ENCODE measurements at places on chromosomes 7 and 10.
A peak's percentile ranks its signal among the peaks of the same experiment; 100 is the strongest.

- DNase-seq: no peak
Observed at GRCh38 chr7:155741082-155741481, 71.2 kb downstream of the SHH start.

- no peak for DNase-seq
Observed at GRCh38 chr10:25191162-25191895, 16.5 kb downstream of the GPR158 start.

DNA sequence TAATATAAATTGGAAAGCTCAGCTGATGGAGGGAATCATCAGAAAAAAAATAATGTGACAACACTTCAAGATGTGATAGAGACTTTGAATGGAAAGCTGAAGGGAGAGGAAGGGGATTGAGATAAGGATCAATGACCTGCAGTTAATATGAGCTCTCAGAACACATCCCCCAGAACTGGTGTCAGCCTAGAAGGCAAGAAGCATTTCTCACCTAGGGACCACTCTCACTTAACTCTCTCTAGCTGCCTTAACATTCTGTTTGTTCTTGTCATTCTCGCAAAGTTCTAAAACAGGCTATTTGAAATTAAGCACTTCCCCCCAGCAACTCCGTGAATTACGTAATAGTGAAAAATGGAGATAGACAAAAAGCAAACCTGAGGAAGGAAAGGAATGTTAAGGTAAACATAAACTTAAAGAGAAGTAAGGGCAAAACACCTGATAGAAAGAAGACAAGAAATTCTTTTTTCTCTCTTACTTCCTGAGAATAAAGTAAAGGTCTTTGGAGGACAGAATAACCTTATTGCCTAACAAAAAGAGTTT is 1.2 kb upstream of the MPP7 start:
- DNase-seq: no peak

- DNase-seq: no peak
Observed at GRCh38 chr10:47449102-47449978, 34.6 kb downstream of the ANXA8 start.

DNA sequence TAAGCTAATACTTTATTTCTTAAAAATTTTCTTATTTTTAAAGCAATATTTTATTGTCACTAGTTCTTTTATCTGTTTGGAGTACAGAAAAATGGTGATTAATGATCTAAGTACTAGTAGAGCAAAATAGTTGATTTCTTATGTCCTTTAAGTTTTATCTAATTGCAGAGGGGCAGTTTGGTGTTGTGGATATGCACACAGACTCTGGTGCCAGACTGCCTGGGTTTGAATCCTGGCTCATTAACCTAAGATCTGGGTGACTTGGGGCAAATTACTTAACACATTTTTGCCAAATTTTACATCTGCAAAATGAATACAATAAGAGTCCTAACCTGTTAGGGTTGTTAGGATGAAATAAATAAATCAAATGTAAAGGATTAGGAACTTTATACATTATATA is 10.7 kb upstream of the PRPS1L1 start:
- DNase-seq: no peak

DNA sequence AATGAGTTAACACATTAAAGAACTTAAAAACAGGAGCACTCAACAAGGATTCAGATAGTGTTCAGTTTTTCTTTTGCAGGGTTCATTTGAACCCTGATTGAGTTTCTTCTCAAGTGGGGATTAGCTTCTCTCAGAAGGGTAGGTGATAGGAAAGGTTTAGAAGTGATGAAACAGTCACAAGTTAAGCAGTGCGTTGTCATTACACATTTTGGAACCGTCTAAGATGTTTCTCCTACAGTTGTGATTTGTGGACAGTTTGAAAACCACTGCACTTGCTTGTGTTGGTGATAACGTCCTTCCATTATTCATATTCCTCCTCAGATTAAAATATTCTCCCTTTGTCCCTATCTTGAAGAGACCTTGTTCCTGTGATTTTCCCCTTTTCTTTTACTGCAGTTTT is 2.7 kb downstream of the STMP1 start:
- no peak for DNase-seq

- DNase-seq: peak; percentile 66
Observed at GRCh38 chr10:43255634-43256431, 11.0 kb downstream of the RASGEF1A start.

- DNase-seq: no peak
Observed at GRCh38 chr7:92586403-92586802, 3.8 kb downstream of the FAM133B start.

GRCh38 chr10:115129752-115130151 is 36.6 kb downstream of the ATRNL1 start:
- DNase-seq: no peak

- no peak for DNase-seq
Observed at GRCh38 chr7:66826649-66827048, 86.1 kb downstream of the RABGEF1 start.

DNA sequence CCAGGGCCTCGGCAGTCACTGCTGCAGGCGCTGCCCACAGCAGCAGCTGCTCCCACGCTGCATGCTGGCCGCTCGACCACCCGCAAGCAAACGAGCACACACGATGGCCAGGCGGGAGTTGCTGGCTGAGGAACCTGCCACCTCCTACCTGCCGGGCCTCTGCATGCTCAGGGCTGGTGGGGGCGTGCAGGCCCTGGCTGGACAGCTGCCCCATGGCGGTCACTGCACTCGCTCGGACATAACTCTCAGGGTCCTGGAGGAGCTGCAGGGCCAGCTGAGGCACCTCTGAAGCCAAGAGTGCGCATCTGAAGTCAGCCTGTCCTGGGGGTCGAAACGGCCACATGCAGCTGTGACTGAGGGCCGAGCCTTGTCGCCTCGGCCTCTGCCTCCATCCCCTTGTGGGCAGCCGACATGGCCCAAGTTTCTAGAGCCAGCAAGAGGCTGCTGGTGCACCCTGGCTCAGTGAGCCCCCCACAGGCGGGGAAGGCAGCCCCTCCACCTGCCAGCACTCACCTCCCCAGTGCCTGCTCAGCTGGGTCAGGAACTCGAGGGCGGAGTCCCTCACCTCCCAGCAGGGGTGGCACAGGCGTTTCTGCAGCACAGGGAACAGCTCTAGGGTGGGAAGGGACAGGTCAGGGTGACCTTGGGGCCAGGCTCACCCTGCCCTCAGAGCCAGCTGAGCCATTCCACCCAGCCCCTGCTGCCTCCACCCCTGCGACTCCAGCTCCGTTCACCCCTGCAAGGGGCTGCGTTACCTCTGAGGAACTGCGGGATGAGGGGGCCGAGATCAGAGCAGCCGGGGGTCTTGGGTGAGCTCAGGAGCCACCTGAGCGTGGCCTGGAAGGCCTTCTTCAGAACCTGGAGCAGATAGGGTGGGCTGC is 16.1 kb downstream of the BRAT1 start:
- peak; percentile 18 for DNase-seq

- DNase-seq: no peak
Observed at GRCh38 chr10:11687357-11687771, 54.8 kb upstream of the ECHDC3 start.

DNA sequence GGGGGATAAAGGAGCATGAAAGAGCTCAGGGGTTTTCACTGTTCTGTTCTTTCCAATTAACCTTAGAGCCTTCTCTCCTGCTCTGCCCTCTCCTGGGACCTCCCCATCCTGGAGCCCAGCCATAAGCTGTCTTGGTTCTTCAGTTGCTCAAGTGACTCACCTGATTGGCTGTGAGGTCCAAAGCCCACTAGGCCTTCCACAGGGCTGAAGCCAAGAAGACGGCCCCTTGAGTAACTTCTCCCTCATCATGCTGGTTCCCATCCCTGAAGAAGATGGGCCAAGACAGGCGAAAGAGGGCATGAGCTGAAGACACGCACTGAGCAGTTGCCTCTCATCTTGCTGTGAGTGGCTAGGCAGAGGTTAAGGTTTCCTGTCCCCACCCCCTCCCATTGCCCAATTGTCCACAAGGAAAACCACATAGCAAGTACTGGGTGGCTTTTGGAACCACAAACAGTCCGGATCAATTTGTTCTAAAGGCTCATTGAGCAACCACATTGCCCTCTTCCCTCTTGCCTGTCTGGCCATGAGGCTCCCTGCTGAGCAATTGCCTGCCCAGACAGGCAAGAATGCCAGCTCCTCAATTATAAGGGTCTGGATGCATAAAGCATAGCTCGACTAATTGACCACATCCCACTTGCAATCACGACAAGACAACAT is 43.9 kb upstream of the GPAM start:
- no peak for DNase-seq

- DNase-seq: no peak
Observed at GRCh38 chr7:135164357-135165061, 6.0 kb downstream of the CYREN start.

DNA sequence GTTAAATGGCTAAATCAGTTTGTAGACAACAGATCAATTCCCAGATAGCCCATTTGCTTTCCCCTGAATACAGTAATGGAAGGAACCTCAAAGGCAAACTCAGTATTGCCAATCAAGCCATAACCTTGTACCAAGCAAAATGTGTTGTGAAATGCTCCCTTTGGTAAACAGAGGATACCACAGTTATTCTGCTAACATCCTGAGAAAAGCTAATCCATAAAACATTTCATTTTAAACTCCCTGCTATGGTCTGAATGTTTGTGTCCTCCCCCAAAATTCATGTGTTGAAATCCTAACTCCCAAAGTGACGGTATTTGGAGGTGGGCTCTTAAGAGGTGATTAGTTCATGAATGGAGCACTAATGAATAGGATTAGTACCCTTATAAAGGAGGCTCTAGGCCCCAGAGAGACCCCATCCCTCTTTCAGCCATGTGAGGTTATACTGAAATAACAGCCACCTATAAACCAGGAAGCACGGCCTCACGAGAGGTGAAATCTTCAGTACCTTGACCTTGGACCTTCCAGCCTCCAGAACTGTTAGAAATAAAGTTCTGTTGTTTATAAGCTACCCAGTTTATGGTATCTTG is 89.3 kb upstream of the RNF148 start:
- no peak for DNase-seq

- DNase-seq: no peak
Observed at GRCh38 chr7:17719998-17720397, 220.3 kb downstream of the SNX13 start.

DNA sequence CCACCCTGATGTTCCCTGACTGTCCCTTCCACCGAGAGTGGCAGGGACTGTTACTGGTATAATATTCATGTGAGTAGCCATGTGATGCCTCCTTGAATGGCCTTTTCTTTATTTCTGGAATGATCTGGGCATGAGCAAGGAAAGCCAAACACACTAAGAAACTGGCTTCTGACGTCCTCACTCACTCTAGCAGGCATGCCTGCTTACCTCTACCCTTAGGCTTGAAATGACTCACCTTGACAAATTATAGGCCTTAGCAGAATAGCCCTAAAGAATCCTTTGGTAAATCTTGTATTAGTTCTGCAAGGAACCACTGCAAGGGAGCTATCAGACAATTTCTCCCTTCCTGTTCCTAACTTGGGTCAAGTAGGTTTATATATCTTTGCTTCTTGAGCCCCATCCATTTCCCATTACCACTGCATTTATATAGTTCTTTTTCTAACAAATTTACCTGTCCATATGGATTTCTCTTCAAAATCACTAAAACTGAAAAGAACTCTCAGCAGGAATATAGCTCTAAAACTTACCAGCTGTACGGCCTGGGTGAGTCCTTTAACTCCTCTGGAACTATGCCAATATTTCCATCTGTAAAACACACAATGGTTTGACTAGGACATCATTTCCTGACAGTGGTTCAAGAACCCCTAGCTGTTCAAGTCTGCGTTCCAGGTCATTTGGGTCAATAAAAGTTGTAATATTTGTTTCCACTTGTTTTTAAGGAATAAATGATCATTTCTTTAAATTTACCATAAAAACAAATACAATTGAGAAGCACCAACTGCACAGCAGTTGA is 13.0 kb upstream of the NDUFA5 start:
- DNase-seq: no peak

- no peak for DNase-seq
Observed at GRCh38 chr7:135403302-135403701, 106.6 kb downstream of the CNOT4 start.

- peak; percentile 39 for DNase-seq
Observed at GRCh38 chr10:44973323-44974081, 5.1 kb downstream of the DEPP1 start.

DNA sequence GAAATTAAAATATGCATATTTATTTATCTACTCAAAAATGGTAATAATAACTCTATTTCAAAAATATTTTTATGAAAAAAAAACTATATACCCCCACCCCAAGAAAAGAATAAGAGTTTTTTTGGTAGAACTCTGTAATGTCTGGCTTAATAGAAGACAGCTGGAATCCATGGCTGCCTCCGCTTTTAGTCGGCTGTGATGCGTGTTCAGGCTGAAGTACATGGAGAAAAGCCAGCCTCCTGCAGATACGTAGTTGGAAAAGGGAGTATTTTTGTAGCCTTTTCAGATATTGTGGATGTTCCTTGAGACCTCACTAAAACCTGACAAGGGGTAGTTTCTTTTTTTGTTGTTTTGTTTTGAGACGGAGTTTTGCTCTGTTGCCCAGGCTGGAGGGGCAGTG is 10.0 kb downstream of the FOXK1 start:
- DNase-seq: no peak

DNA sequence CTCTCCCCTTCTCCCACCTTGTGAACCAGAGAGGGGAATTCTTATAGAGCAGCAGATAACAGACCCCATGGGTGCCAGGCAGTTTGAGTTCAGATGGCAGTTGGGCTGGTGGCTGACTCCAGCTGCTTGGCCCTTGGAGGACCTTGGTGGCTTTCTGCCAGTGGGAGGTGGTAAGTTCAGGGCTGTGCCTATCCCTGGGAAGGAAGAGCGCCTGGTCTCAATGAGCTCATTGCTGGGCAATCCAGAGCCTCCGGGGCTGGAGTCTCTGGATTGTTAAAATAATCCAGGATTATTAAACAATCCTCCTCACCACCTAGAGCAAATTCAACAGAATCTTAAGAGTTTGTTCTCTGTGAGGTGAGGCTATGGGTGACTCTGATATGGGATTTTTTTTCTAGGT is 105.2 kb downstream of the FANK1 start:
- DNase-seq: no peak

GRCh38 chr10:74675484-74675883 is 150.9 kb upstream of the KAT6B start:
- DNase-seq: no peak

DNA sequence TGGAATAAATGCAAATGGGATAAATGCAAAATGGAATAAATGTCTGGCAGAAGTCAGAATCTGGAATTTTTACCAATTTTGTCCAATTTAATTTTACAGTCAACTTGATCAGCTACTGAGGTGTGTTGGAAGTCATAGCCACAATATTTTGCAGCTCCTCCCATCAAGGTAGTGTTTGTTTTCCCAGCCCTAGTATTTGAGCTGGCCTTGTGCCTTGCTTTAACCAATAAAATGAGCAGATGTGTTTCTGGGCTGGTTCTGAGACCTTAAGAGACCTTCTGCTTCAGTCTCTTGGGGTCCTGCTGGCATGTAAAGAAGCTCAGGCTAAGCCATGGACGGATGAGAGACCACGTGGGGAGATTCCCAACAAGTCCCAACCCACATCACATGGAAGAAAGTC is 42.7 kb upstream of the RSBN1L start:
- no peak for DNase-seq

GRCh38 chr10:89279421-89279869 is 22.4 kb upstream of the IFIT2 start:
- DNase-seq: no peak

GRCh38 chr10:89505640-89506275 is 29.6 kb downstream of the SLC16A12 start:
- no peak for DNase-seq

GRCh38 chr10:92993699-92994272 is 66.8 kb upstream of the CYP26C1 start:
- DNase-seq: peak; percentile 62
